ENCODE measurements at places on chromosomes 1 and 21.

- DNase-seq = no peak
Observed at GRCh38 chr21:46068516-46069079, 29.3 kb upstream of the COL6A2 start.

DNA sequence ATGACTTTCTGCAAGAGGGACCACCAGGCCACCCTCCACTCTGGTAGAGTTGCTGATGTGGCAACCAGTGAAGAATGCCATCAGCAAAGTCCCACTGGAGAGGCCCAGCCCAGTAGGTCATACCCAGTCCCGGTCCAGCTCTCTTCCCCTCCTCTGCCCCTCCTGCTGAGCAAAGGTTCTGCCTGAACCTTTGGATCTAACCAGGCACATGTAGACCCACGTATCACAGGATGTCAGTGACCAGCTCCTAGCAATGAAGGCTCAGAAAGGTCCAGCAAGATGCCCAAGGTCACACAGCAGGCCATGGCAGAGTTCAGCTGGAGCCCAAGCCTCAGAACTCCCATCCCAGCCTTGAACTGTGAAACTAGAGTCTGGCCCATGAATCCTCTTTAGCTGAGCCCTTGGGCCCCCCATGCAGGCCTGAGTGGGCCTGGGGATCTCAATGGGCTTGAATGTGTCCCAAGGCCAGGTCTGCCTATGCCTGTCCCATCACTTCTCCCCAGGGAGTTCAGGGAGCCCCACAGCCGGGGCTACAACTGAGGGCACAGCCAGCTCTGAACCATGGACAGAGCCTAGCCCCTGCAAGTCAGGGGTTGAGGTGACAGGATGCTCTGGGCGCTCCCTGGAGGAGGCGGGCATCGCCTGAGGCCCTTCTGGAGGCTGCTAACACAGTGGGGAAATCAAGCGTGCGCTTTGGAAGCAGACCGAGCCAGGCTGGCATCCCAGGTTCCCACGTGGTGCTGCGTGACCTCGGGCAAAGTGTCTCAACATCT is 21.4 kb upstream of the PADI1 start:
- DNase-seq = no peak

- no peak for DNase-seq
Observed at GRCh38 chr1:244271004-244271403, 180.7 kb downstream of the ADSS2 start.

DNA sequence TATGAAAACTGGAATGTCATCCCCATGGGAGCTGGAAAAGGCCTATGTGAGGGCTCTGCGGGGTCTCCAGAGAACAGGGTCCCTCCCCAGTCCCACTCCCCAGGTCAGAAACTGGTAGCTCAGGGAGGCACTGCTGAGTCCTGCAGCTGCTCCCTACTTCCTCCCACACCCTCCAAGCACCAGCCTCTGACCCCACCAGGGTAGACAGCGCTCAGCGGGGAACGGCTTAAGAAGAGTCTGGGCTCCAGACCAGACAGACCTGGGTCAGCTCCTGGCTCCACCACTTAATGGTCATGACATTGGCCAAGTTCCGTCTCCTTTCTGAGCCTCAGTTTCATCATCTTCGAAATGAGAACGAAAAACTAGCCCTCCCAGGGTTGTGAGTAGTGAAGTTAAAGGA is 7.2 kb downstream of the LRP8 start:
- no peak for DNase-seq

GRCh38 chr1:18155881-18156385 is 48.3 kb downstream of the IGSF21 start:
- DNase-seq = no peak

DNA sequence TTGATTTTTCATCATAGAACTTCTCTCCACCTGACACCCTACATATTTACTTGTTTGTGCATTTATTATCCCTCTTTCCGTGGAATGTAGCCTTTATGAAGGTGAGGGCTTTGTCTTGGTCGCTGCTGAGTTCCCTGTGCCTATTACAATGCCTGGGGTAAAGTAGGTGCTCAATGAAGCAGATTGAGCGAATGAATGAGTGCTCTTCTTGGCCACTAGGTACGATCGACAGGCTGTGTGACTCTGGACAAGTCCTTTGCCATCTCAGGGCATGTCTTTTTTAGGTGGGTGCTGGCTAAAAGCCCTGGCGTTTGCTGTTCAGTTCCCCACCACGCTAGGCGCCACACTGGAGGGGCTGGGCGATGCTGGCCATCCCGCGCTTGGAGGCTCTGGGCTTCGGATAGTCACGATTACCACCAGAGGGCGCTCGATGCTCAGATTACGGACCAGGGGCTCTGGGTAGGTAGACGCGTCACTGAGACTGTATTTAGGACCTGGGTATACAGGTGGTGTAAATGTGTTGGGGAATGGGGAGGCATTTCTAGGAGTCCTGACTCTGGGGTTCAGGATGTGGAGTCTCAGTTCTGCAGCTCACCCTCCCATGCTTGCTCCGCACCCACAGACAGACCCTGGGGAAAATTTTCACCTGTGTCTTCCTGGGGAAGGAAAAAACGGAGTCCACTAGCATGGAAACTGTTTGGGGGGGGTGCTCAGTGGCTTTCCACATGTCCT is 71.0 kb upstream of the CSF3R start:
- DNase-seq = peak; percentile 79

DNA sequence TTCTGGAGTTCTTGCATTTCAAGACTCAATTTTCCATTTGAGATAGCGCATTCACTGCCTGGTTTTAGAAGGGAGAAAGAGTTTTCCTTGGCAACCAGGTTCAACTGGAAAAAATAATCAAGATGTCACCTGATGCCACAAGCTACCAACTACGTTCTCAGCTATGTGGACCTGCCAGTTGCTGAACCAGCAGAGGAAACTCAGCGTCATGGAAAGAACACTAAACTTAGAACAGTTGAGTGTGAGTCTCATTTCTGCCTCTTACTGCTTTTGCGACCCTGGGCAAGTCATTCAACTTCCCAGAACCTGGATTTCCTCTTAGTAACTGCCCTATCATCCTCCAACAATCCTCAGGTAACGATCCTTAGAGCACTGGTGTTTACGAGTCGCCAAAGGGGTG is 373.0 kb upstream of the ESRRG start:
- DNase-seq = no peak

DNA sequence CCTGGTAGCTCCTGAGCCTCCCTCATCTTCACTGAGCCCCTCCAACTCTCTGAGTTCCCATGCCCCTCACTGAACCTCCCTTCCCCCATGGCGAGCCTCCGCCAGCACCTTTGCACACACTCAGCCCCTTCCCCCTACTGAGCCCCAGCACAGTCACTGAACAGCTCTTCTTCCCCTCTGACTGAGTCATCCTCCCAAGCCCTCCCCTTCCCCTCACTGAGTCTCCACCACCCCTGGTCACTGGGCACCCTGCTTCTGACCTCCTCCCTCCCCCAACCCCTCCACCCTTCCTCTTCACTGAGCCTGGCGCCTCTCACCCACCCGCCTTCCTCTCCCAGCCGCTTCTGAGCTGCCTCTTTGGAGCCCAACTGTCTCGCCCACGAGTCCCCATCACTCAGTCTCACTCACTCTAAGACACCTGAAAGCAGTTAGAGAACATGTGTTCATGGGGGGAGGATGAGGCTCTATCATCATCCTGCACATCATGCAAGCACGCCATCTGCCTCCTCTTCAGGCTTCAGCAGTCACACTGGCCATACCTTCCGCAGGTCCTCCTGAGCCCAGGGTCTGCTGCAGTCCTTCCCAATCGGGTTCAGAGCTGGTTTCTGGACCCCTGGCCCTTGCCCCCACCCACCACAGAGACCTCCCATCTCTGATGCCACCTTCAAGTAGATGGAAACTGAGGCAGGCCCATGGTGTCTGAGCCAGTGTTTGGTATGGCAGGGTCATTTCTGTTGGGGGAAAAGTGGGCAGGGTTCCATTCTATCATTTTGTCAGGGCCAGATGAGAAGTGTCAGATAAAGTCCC is 2.0 kb upstream of the TRNP1 start:
- peak; percentile 42 for DNase-seq

- DNase-seq = no peak
Observed at GRCh38 chr1:50970509-50970887, 453 bp downstream of the CDKN2C start.

- DNase-seq = no peak
Observed at GRCh38 chr1:163896001-163896400, 574.2 kb downstream of the NUF2 start.

- peak; percentile 69 for DNase-seq
Observed at GRCh38 chr1:206734499-206735142, 36.0 kb upstream of the IL19 start.

- no peak for DNase-seq
Observed at GRCh38 chr1:36455386-36455785, 5.1 kb upstream of the OSCP1 start.

- no peak for DNase-seq
Observed at GRCh38 chr1:1187938-1188337, 14.3 kb downstream of the TTLL10 start.

GRCh38 chr1:51671527-51672325 is 54.8 kb downstream of the OSBPL9 start:
- DNase-seq = no peak

DNA sequence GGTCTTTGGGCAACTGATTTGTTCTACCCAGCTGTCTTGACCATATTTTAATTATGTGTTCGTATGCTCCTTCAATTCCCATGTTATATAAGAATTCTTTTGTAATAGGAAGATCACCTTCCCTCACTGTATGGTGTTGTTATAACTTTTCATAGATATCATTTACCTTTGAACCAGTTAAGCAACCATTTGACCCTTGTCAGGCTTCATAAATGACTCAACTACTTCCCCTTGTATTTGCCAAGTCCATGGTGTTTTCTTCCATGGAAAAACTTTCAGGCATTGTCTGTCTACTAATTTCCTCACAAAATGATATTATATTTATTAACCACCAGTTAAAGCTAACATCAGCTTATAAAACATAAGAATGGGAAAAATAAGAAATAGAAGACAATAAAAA is 5.1 kb downstream of the BPNT1 start:
- DNase-seq = no peak

DNA sequence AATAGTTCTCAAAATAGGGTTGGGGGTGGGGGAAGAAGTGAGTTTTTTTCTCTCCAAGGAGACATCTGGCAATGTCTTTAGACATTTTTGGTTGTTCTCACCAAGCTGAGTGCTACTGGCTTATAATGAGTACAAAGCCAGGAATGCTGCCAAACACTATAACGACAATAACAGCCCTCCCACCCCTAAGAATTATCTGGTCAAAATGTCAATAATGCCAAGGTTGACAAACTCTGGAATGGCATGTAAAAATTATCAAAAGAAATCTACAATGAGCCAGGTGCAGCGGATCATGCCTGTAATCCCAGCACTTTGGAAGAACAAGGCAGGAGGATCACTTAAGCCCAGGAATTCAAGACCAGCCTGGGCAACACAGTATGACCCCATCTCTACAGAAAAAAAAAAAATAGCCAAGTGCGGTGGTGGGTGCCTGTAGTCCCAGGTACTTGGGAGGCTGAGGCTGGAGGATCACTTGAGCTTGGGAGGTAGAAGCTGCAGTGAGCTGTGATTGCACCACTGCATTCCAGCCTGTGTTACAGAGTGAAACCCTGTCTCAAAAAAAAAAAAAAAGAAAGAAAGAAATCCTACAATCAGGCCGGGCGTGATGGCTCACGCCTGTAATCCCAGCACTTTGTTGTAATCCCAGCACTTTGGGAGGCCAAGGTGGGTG is 2.5 kb downstream of the ATP5PF start:
- DNase-seq = no peak

DNA sequence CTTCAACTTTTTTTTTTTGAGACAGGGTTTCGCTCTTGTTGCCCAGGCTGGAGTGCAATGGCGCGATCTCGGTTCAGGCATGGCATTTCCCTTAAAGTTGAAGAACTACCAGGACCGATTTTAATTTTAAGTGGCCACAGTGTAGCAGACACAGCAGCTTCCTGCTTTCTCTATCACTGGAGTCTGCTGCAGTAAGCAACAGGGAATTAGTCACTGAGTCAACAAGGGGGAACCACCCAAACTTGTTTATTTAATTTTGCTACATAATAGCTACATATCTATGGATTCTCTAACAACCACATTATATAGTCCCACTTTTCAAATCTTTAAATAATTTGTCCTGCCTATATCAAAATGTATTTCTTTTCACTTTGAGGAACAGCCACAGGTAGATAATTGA is 12.5 kb upstream of the TNNI3K start:
- DNase-seq = no peak

- no peak for DNase-seq
Observed at GRCh38 chr21:40140675-40141074, 273.4 kb downstream of the PCP4 start.

DNA sequence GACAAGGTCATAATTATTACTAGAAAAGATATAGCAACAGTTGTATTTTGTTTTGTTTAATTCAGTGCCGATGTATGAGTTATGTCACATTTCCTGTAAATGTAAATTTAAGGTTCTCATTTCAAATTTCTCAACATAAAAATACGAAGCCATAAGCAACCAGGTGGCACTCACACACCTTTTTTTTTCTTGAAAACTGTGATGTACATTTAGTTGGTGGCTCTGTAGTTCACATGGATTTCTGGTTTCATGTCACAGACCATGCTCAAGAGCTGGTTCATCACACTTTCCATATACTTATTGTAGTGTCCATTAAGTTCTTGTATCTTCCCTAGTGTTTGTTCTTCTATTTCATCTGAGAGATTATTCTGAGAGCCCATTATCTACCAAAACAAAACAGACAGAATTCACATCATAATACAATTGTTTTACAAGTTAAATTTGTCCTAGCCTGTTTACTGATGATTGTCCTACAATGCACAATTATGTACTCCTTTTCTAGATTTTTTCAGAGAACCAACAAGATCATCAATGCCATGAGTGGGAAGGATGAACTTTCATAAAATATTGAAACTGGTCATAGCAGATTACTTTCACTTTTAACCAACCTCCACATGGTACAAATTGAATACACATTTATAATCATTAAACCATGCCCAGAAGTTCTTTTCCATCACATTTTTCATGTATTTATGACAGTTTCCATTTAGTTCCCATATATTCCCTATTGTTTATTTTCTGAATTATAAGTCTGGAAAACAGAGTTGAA is 17.1 kb downstream of the ATP6V1G3 start:
- peak; percentile 17 for DNase-seq

DNA sequence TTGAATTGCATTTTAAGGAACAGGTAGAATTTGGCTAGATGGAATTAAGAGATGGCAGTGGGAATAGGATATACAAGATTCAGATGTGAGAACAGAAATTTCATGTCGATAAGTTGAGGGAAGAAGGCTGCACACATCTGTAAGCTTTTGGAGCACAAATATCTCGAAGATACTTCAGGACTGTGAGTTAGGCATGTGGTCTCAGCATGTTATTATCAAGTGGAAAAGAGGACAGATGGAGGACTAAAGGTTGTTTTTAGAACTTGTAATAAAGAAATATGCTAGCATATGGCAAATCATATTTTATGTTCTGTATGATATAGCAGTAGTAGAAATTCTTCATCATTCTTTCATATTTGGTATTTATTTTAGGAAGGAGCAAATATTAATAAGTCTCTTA is 61.5 kb downstream of the KIF1B start:
- DNase-seq = no peak

GRCh38 chr1:24108334-24109165 is 3.4 kb downstream of the MYOM3 start:
- DNase-seq = peak; percentile 23

GRCh38 chr1:160217481-160218051 is 12.4 kb downstream of the PEA15 start:
- DNase-seq = no peak

GRCh38 chr1:150842964-150843363 is 33.4 kb downstream of the ARNT start:
- DNase-seq = no peak
